AG09319 (cell line): ENCODE measurements at places on chromosomes 4 and X.

GRCh38 chrX:126994032-126994600, 174.6 kb downstream of the PRR32 start:
- DNase-seq: no peak

- no peak for DNase-seq
Measured at GRCh38 chr4:97762115-97762512, 381.2 kb downstream of the STPG2 start.

- DNase-seq: no peak
Measured at GRCh38 chr4:32672359-32672758, 1952.2 kb downstream of the PCDH7 start.

DNA sequence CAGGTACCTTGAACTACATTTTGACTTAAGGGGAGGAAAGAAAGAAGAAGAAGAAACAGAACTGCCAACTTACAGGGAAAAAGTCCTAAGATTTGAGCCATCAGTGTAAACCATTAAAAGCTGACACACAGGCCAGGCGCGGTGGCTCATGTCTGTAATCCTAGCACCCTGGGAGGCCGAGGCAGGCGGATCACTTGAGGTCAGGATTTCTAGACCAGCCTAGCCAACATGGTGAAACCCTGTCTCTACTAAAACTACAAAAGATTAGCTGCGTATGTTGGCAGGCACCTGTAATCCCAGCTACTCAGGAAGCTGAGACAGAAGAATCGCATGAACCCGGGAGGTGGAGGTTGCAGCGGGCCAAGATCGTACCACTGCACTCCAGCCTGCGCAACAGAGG, 389.7 kb upstream of the FAM241A start:
- DNase-seq: no peak

GRCh38 chr4:6087669-6088341, 69.6 kb upstream of the C4orf50 start:
- no peak for DNase-seq

DNA sequence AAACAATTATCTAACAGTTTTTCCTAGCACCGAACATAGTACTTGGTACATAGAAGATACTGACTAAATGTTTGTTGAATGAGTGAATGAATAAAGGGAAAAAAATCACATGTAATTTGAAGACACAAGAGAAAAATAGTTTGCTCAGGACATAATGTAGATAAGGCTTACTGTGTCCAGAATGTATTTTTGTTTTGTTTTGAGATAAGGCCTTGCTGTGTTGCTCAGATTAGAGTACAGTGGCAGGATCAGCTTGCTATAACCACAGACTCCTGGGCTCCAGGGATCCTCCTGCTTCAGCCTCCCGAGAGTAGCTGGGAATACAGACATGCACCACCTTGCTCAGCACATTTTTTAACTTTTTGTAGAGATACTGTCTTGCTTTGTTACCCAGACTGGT, 6.5 kb downstream of the FAM199X start:
- no peak for DNase-seq

DNA sequence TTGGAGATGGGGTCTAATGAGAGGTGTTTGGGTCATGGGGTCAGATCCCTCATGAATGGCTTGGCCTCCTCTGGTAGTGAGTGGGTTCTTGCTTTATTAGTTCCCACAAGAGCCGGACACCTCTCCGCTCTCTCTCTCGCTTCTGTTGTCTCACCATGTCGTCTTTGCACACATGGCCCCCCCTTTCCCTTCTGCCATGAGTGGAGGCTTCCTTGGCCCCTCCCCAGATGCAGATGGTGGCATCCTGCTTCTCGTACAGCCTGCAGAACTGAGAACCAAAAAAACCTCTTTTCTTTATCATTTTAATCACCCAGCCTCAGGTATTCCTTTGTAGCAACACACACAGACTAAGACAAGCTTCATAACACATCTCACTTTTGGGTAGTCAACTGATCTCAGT, 49.6 kb upstream of the SPRY1 start:
- no peak for DNase-seq

DNA sequence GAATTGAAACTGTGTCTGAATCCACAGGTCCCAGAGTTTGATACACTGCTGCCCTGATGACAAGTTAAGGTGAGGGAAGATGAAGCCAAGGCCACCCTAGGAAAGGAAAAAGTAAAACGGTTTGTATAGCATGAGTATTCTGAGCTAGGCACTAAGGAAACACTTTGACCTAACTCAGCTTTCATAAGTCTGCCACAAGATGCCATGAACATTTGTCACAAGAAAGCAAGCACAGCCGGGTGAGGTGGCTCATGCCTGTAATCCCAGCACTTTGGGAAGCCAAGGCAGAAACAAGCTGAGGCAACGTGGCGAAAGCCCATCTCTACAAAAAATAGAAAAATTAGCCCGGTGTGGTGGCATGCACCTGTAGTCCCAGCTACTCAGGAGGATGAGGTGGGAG, 34.2 kb downstream of the ELOVL6 start:
- no peak for DNase-seq

GRCh38 chr4:112015960-112016359, 129.3 kb upstream of the FAM241A start:
- no peak for DNase-seq
